ENCODE measurements at places on chromosomes 4 and X.

GRCh38 chrX:43481576-43481975 lies 174.5 kb upstream of the MAOA start:
- no peak for DNase-seq

- DNase-seq, result no peak
These were observed 668.5 kb downstream of the PCDH18 start for GRCh38 chr4:136863756-136864155.

- DNase-seq, result no peak
These were observed 1263.6 kb upstream of the ADGRL3 start for GRCh38 chr4:59936566-59936965.

DNA sequence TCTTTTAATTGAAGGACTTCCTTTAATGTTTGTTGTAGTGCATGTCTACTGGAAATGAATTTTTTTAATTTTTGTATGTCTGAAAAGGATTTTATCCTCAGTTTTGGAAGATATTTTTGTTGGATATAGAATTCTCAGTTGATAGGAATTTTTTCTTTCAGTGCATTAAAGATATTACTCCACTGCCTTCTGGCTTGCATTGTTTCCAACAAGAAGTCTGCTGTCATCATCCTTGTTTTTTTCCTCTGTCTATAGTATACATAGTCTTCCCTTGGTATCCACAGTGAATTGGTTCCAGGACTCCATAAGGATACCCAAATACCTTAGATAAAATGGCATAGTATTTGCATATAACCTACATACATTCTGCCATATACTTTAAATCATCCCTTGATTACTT lies 33.5 kb downstream of the SCD5 start:
- no peak for DNase-seq

- peak; percentile 73 for DNase-seq
These were observed 34.9 kb downstream of the MMRN1 start for GRCh38 chr4:89929425-89930159.

DNA sequence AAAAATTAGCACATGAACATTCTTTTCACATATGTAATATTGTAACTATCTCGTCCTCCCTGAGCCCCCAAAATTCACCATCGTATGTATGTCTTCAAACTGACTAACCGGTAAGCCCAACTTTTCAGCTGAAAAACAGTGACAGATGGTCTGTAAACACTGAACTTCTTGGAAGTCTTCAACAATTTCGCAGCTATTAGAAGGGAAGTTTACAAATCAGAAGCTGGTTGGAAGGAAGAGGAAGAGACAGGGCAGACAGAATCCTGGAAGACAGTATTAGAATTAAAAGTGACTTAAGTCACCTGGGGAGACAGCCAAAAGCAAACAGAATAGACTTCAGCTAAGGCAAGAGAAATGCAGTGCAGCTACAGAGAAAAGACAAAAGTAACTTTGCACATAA lies 858.4 kb downstream of the ADGRL3 start:
- DNase-seq, result no peak

GRCh38 chrX:75327607-75328006 lies 53.7 kb downstream of the UPRT start:
- no peak for DNase-seq

DNA sequence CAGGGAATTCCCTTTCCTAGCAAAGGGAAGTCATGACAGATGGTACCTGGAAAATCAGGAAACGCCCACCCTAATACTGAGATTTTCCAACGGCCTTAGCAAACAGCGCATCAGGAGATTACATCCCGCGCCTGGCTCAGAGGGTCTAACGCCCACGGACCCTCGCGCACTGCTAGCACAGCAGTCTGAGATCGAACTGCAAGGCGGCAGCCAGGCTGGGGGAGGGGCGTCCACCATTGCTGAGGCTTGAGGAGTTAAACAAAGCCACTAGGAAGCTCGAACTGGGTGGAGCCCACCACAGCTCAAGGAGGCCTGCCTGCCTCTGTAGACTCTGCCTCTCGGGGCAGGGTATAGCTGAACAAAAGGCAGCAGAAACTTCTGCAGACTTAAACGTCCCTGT lies 507.7 kb downstream of the ZIC3 start:
- DNase-seq, result no peak

GRCh38 chr4:23237771-23238170 lies 545.0 kb downstream of the GBA3 start:
- no peak for DNase-seq

DNA sequence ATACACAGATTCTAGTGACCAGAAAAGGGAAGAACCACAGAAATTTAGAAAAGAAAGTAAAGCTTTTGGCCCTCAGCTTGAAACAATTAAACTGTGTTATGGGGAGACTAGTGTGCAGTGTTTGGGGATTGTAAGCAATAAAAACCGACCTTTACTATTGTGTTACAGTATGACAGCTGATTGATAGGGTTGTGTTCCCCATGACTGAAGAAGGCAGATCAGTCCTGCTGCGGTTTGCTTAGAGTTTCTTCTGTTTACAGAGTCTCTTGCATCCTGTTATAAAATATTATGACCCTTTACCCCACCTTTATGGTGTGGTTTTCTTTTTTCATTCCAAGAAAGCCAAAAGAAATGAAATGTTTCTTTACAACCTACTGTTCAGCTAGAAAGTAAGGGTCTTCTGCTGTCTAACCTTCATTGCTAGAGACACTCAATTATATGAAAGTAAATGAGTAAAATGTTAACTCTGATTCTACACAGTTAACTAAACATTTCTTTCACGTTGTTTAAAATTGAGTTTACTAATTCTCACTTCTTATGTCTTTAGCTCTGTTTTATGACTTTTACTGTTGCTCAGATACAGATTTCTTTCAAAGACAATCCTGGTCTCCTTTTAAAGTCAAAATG lies 18.1 kb downstream of the CHIC1 start:
- no peak for DNase-seq

DNA sequence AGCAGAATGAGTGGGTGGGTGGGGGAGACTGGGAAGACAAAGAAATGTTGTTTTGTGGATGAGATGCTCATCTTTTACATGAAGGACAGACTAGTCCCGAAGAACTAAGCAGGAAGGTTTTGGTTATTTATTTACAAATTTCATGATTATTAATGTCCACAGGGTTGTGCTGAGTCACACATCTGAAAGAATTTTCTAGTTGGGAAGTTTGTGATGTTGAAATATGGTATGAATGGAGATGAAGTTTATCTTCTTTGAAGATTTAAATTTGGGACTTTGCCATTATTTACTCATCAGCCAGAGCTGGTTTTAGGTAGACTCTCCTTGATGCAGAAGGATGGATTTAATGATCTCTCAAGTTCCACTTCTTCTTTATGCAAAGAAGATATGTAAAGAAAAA lies 75.5 kb downstream of the MOSPD2 start:
- no peak for DNase-seq

DNA sequence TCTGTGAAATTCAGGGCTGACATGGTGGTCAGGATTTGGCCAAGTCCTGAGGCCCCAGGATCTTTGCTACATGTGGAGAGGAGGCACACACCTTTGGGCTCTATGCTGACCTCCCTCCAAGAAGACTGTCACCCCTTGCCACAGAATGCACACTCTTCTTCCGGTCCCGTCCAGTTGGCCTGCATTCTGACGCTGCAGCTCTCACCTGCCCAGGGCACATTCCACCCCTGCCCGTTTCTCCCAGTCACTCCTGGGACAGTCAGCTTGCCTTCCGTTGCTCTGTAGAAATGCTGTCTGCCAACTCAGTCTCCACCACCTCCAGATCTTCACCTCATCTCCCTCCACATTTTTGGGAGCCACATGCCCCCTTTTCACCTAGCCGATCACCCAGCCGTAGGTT lies 76.7 kb downstream of the SHROOM2 start:
- DNase-seq, result no peak

- no peak for DNase-seq
These were observed 50.5 kb downstream of the IL15 start for GRCh38 chr4:141686879-141687278.

DNA sequence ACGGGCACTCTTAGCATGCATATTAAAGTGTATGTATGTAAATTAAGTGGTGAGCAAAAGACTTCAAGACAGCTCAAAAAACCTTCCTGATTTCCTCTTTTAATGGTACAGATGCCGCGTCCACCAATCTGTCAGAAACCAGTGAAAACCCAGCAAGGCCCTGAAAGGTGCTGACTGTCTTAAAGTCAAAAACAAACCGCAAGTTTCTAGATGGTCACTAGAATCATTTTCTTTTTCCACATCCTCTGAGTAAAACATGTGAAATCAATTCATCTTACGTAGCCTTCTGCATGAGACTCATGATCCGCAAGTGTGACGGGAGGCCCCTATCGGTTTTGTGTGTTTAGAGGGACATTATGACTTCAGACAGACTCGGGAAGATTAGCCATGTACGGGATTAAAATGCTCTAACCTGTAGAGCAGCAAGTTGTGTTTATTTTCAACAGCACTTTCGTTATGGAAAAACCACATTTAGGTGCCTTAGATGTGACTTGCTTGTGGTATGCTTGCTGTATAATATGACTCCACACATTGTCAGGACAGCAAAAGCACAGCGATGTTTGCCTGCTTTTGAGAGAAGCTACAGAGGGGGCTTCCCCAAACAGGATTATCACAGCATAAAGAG lies 88.2 kb upstream of the STS start:
- no peak for DNase-seq

- no peak for DNase-seq
These were observed 1544.5 kb upstream of the TENM3 start for GRCh38 chr4:180698550-180699195.

- DNase-seq, result no peak
These were observed 158.3 kb downstream of the SLC4A4 start for GRCh38 chr4:71497078-71497477.

DNA sequence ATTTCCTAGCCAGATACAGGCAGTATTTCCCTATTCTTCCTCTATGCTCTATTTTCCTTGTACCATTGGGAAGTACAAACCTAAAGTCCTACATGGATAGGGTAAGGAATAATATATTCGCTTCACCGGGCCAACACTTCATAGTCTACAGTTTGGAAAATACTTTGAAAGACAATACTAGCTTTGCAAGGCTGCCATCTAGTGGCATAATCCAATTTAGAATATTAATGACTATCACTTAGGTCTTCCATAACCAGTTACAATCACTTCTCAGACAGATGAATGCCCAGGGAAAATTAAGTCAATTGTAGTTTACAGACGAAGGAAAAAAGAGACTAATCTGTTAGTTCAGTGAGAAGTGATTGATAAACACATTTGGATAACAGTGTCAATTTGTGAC lies 141.0 kb upstream of the FAM47C start:
- DNase-seq, result peak; percentile 1

DNA sequence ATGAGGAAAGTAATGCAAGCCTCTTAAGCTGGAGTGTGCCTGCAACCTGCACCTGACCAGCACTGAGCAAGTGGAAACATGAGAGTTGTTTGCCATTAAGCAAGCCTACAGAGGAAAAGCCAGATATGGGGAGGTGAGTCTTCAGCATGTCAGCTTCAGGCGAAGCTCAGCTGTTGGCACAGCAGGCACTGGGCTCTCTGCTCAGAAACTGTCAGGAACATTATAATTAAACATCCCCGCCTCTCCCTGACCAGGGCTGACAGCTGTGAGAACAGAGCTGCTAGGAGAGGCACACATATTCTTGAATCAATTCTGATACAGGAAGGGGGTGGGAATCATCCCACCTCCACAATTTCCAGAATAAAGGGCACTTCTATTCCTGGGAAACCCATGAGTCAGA lies 19.0 kb upstream of the DCX start:
- no peak for DNase-seq

GRCh38 chr4:7236847-7237246 lies 44.5 kb downstream of the SORCS2 start:
- no peak for DNase-seq

DNA sequence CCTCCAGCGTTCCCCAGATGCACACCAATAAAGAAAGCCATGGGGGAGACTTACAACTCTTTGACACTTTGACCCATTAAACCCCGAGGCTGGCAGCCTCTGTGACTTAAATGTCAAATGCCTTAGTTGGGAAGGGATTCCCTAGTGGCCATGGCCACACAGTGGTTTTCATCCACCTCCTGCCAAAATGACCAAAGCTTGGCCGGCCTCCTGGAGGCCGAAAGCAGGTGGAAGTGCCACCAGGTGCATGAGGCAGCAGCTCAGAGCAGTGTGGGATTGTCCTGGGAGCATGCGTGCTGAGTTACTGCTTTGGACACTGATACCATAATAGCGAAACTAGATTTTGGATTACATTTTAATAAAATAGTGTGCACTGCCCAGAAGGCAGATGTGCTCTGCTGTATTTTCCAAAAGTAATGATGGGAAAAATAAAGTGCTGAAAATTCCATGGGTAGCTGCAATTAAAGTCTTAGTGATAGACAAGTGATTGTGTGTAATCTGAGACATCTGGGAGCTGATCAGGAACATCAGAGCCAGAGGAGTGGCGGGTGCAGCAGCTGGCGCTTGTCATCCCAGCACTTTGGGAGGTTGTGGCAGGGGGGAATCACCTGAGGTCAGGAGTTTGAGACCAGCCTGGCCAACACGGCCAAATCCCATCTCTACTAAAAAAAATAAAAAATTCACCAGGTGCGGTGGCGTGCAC lies 39.8 kb upstream of the TADA2B start:
- DNase-seq, result no peak

- DNase-seq, result peak; percentile 59
These were observed 863 bp upstream of the FAM193A start for GRCh38 chr4:2535376-2536192.

DNA sequence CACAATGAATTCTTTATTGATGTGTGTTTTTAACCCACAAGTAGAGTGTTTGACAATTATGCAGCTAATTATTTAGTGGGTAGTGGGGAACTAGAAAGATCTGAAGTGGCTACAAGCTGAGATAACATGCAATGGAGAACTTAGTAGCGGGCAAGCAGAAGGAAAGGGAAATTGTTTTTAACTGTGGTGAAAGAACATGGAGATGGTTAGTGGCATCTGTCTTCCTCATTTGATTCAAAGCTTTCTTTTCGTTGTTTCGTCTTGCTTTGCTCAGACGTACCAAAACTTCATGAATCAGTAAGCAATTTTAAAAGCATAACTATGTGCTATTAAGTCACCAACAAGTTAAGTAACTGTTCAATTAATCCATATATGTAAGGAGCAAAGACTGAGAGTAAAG lies 169.9 kb downstream of the BANK1 start:
- DNase-seq, result no peak

- no peak for DNase-seq
These were observed 121.0 kb downstream of the ENPP6 start for GRCh38 chr4:184096561-184097240.

GRCh38 chrX:112774651-112775293 lies 65.9 kb downstream of the AMOT start:
- no peak for DNase-seq

DNA sequence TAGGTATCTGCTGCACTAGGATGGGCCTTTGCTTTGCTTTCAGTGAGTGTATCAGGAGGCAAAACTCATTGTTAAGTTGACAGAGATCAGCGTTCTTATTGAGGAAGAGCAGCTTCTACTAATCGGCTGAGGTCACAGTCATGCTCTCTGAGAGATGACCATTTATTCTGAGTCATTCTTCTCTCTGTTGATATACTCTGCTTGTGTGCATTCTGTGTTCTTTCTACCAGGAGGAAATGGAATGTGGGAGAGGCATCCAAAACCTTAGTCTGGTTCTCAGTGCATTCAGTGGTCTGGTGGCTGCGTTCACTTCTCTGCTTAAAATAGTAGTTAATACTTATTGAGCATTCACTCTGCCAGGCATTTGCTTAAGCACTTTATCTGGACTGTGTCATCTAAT lies 66.2 kb downstream of the RRAGB start:
- no peak for DNase-seq

GRCh38 chr4:70714079-70714887 lies 7.5 kb upstream of the RUFY3 start:
- no peak for DNase-seq
